ENCODE measurements at places on chromosomes 2 and 18.

DNA sequence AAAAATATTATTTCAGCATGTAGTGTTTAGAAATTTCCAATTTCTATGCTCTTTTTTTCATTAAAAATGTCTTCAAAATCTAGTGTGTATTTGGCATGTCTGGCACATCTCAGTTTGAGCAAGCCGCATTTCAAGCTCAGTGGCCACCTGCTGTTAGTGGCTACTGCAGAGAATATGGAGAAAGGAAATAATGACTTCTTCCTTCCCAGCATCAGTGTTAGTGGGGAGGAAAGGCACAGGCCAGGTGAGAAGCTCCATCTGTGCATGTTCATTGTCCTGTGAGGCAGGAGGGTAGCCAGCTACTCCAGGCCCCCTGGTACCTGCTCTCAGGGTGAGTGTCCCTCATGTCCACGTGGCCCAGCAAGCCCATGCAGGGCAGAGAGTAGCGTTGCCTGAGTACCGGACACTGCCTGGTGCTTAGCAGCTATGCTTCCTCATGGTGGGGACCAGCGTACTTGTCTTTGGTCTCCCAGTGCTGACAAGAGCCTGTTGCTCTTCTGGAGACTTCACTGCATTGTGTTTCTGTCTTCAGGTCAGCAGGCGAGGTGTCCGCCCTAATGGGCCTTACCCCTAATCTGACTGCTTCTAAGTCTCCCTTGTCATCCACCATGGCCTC lies 67.4 kb upstream of the CHMP1B start:
- DNase-seq = no peak

DNA sequence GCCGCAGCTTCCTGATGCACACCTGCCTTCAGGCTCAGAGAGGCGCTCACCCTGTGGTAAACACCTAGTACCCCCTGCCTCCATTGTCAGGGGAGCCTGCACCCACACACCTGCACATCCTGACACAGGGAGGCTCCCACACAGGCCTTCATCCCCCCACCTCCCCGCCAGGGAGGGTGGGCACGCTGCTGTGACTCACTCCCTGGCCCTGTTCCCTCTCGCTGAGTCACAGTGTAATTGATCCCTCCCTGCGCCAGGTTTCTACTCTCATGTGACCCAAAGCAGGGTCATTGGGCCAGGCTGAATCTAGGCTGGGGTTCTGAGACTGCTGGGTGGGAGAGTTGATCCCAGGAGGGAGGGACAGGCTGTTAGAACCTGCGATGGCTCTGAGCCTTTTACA lies 8.5 kb upstream of the CELF4 start:
- no peak for DNase-seq

DNA sequence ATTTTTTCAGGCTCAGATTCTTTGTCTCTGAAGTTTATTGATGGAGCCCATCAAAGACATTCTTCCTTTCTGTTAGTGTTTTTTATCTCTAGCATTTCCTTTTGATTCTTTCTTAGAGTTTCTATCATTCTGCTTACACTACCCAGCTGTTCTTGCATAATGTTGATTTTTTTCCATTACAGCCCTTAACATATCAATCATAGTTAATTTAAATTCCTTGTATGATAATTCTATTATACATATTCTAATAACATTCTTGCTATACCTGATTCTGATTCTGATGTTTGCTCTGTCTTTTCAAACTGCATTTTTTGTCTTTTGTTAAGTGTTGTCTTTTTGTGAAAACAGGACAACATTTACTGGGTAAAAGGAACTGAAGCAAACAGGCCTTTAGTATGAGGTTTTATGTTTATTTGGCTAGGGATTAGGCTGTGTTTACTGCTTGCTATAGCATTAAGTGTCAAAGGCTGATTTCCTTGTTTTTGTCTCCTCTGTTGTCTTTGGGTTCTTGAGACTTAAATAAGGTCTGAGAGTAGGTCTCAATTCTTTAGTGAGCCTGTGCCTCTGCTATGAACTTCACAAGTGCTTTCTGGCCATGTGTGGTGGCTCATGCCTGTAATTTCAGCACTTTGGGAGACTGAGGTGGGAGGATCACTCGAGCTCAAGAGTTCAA lies 8.0 kb upstream of the STAM2 start:
- no peak for DNase-seq

GRCh38 chr2:46980786-46981573 lies 65.4 kb upstream of the MCFD2 start:
- no peak for DNase-seq

GRCh38 chr18:24446453-24446852 lies 14.0 kb upstream of the HRH4 start:
- no peak for DNase-seq

- no peak for DNase-seq
Measured at GRCh38 chr18:45801416-45802004, 24.0 kb upstream of the SIGLEC15 start.

DNA sequence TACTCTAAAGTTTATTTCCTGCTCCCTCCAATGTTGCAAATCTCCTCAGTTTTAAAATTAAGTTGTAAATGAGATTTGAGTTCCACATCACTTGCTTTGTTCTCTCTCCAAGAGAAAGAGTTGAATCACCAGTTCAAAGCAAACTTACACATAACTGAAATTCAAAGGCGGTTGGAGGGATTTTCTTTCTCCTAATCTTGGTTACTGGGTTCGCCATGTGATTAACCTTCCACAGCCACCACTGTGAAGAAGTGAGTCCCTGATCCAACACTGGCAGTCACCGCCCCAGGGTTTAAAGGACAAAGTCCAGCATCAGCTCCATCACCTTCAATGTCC lies 247.1 kb downstream of the MYCN start:
- DNase-seq = no peak

GRCh38 chr2:145503511-145503910 lies 983.6 kb upstream of the ZEB2 start:
- DNase-seq = no peak

DNA sequence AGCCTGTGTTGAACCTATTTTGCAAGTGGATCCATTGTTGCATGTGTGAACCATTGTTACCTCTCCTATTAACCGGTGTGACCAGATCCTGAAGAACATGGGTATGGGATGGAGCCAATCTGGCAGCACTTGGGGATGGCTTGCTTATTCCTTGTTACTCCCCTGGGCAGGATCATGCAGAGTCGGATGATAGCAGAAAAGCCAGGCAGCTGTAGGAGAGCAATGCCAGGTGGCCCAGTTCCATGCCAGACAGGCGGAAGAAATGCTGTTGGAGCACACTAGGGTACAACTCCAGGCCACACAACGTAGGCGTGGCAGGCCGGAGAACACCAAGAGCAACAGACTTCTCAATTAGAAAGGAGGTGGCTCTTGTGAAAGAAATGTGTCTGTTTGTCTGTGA lies 16.3 kb upstream of the MYO1B start:
- DNase-seq = no peak

- DNase-seq = no peak
Measured at GRCh38 chr2:172246649-172247048, 143.9 kb upstream of the DLX2 start.

Measured in hematopoietic multipotent progenitor cell (in vitro differentiated cells).